Pulmonary artery endothelial cell (primary cell): ENCODE measurements at places on chromosomes 2 and 18.

DNA sequence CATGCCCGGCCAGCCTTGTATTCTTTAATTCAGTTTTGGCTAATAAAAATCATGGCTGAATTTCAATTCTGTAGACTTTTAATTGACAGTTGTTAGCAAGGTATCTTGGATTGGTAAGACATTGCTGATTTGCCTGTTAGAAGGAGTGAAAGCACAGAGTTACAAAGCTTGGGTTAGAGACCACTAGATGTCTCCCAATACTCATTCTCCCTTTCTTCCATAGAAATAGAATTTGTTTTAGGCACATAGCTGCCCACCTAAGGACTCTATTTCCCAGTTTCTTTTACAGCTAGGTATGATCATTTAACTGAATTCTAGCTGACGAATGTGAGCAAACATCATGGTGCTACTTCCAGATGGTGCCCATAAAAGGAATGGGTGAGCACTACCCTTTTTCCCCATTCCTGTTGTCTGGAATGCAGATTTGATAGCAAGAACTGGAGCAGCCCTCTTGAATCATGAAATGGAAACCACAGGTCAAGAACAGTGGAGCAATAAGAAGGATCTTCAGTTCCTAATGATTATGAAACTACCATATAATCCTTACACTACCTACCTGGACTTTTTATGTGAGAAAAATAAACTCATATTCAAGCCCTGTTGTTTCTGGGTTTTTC lies 17.5 kb downstream of the PECR start:
- DNase-seq: no peak

GRCh38 chr2:2222931-2223330 lies 108.1 kb downstream of the MYT1L start:
- DNase-seq: no peak

- no peak for DNase-seq
These were observed 187.3 kb downstream of the FAM210A start for GRCh38 chr18:13539050-13539449.

DNA sequence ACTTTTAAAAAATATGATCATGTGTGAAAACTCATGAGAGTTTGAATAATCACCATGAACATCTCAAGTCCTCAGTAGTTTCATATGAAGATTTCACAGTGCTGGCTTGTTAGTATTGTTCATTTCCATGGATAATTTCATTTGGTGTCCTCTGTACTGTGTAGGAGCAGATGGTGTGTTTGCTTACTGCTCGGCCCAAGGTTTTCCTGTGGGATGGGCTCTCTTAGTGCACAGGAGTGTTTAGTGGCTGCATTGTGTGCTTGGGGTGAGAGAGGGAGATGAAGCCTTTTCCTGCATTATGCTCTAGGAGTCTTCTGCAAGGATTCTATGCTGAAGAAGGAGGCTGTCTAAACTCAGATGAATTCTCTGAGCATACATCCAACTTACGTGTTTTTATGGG lies 270.6 kb downstream of the SOCS6 start:
- DNase-seq: no peak

GRCh38 chr2:381181-381580 lies 93.3 kb upstream of the ALKAL2 start:
- DNase-seq: no peak

- DNase-seq: no peak
These were observed 1.3 kb downstream of the GAL3ST2 start for GRCh38 chr2:241777686-241778627.

DNA sequence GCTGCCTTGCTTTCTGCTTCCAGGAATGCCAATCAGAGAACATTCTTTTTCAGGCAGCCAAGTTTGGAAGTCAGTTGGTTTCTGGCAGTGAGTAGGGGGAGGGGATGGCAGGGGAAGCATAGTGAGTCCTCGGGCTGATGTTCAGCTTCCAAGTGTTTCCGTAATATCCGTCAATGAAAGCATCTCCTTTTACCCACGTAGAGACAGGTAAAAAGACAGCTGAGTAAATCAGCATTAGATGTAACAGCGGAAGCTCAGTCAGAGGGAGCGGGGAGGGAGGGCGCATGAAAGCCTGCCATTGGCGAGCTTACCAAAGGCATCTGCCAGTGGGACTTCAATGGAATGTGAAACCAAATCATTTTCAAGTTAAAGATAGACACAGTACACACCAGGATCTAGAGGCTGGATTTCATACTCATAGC lies 117.1 kb upstream of the DTNA start:
- no peak for DNase-seq

- no peak for DNase-seq
These were observed 118.7 kb upstream of the NRP2 start for GRCh38 chr2:205563646-205564045.

GRCh38 chr2:121705390-121705789 lies 31.3 kb downstream of the NIFK start:
- no peak for DNase-seq

GRCh38 chr2:189487283-189488007 lies 46.2 kb downstream of the WDR75 start:
- DNase-seq: no peak
